Brain pericyte (primary cell): ENCODE measurements at places on chromosomes 1 and 21.

DNA sequence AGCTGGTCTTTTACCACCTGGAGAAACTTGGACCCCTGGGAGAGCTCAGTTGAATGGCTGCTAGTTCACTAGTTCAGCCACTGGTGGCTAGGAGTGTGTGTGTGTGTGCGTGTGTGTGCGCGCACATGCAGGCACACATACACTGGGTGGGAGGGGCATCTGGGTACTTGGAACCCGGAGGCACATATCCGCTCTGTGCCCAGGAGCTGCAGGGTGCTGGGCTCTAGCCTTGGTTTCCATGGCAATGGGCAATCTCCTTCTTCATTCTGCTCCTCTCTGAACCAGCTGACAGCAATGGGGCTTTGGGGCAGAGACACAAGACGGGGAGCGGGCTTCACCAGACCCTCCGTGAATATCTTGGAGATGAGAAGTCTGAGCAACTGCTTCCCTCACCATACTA lies 87.1 kb upstream of the DISP3 start:
- no peak for DNase-seq

GRCh38 chr21:32641710-32642698 lies 29.8 kb upstream of the CFAP298 start:
- DNase-seq = no peak

DNA sequence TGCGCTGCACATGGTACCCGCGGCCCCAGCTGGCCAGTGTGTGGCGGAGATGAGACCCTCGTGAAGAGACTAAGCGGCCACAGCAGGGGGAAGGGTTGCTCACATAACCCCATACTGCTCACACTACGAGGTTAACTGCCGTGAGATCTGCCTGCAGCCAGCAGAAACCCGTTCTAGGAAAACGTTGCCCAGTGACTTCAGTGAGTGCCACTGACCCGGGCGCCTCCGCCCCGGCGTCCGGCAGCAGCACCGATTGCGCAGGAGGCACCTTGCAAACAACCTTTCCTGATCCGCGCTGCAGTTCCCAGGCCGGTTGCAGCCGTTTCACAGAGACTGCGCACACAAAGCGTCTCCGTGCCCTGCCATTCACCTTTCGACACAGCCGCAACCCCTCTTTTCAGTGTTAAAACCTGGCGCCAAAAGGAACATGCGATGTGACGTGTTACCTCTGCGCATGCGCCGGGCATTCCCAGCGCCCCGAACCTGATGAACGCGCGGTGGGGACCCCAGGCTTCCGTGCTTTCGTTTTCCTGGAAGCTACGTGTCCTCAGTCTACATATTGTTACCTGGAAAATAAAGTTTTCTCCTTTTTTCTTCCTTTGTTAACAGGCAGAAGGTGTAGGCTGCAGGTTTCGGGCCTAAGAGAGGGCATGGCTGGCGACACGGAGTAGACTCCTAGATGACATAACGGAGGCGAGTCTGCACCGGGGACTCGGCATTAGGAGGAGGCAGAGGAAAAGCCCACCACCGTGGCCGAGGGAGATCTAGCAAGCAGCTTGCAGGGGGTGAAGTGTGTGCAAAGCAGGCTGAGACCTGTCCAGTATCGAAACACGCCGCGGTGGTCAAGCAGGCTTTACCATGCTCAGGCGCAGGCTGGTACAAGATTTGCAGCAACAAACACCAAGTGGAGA lies 8.9 kb downstream of the VPS26C start:
- no peak for DNase-seq

DNA sequence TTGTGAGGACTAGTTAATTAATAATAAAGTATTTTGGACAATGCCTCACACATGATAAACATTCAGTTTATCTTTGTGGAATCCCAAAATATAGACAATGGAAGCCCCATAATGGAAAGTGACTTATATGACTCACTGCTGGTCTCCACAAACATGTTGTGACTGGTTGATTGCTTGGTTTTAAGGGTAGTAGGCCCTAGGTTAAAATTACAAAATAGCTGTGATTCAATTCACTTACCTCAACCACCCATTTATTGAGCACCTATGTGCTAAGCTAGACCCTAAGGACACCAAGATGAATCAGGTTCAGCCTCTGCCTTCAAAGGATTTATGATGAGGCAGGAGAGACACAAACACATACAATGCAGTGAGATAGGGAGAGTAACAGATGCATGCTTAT lies 42.4 kb downstream of the KANK4 start:
- no peak for DNase-seq

GRCh38 chr1:87004857-87005256 lies 90.4 kb downstream of the HS2ST1 start:
- no peak for DNase-seq

- DNase-seq = no peak
Measured at GRCh38 chr1:171935664-171936063, 94.4 kb downstream of the DNM3 start.

- DNase-seq = no peak
Measured at GRCh38 chr1:206060844-206061243, 7.9 kb downstream of the RHEX start.

DNA sequence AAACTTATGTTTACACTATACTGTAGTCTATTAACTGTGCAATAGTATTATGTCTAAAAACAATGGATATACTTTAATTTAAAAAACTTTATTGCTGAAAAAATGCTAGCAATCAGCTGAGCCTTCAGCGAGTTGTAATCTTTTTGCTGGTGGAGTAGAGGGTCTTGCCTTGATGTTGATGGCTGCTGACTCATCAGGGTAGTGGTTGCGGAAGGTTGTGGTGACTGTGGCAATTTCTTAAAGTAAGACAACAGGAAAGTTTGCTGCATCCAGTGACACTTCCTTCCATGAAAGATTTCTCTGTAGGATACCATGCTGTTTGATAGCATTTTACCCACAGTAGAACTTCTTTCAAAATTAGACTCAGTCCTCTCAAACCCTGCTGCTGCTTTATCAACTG lies 234.7 kb upstream of the CSF3R start:
- no peak for DNase-seq

DNA sequence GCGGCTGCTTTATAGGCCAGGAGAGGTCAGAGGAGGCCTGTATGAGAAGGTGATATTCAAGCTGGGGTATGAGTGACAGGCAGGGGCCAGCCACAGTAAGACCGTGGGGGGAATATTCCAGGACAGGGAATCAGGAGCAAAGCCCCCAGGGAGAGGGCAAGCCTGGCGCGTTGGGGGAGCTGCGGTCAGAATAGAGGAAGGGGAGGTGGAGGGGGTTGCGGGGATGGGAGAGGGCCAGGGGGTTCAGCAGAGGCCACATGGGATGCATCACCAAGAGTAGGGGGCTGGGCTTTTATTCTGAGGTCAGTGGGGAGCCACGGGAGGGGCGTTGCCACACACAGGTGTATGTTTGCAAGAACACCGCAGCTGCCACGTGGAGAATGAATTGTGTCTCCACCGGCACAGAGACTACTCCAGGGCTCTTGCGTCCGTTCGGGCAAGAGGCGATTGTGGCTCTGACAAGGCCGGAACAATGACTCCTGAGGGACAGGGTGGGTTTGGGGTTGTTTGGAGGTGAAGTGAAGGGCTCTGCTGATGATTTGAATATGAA lies 84.7 kb upstream of the VAMP3 start:
- no peak for DNase-seq

DNA sequence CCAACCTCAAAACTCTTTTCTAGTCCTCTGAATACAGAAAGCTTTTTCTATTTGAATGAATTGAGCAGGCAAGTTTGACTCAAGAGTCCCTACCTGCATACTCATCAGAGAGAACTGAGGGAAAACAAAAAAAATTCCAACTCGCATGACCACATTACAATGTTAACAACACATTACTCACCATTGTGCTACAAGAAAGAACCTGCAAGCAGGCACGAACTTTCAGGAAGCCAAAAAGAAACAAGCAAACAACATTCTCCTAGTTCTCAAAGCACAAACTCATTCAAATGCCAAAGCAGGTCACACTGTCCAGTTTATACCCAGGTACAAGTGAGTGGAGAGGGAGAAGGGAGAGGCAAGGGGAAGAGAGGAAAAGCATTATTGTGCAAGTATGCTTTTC lies 14.6 kb downstream of the OTUD7B start:
- DNase-seq = no peak

- no peak for DNase-seq
Measured at GRCh38 chr1:219130366-219130935, 43.2 kb upstream of the LYPLAL1 start.

DNA sequence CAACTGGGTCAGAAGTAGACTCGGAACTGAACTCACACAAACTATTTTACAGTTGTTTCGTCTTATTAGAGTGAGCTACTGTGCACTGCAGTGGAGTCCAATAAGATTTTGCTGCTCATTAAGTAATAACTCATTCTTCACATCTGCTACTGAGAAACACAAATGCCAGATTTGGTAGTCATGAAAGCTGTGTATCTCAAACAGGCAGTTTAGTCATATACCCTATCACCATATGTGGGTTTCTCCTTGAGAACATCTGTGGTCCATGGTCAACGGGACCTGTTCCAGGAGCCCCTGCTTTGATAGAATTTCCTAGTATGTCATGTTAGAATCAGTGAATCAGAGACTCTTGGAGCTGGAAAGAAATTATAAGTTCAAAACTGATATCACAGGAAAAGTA lies 60.4 kb downstream of the ALG14 start:
- no peak for DNase-seq

DNA sequence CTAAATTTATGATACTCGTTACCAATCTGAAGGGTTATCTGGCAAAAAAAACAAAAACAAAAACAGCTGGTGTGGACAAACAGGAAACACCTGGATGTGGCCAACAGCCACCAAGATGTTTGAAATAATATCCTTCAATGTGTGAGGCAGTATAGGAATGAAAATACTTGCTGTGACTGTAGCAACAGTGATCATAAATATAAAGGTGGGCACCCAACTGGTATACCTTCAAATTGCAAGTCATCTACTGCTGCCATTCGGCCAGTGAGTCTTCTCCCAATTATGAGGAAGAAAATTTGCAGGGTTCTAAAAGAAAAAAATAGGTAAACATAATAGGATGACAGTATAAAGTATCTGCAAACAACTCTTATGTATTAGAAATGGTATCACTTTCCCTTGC lies 916 bp downstream of the YIPF1 start:
- no peak for DNase-seq

- no peak for DNase-seq
Measured at GRCh38 chr21:34974162-34974981, 74.7 kb downstream of the RUNX1 start.

DNA sequence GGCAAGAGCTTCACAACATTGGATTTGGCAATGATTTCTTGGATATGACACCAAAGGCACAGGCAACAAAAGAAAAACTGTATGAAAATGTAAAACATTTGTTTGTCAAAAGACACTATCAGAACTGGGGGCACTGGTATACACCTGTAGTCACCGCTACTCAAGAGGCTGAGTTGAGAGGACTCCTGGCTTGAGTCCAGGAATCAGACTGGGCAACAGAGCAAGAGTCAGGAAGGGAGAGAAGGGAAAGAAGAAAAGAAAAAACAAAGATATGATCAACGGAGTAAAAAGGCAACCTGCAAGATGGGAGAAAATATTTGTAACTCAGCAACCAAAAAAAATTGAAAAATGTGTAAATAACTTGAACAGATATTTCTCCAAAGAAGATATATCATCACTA lies 6.0 kb upstream of the TUT4 start:
- DNase-seq = no peak

DNA sequence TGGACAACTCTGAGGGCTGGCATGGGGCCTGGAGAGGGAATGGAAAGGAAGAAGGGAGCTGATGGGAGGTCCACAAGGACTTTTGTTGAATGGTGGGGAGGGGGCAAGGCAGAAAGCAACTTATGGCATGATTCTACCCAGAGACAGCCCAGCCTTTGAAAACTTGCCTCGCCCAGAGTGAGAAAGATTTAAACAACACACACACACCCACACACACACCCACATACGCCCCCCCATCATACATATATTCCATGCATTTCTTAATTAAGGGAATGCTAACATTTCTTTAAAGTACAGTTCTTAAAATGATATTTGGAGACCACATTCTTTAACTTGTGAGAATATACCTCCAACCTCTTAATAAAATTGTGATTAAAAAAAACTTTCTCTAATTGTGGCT lies 115.4 kb upstream of the F3 start:
- no peak for DNase-seq

GRCh38 chr1:230220478-230220877 lies 153.4 kb downstream of the GALNT2 start:
- DNase-seq = no peak

- no peak for DNase-seq
Measured at GRCh38 chr1:29865051-29865450, 628.7 kb downstream of the PTPRU start.

DNA sequence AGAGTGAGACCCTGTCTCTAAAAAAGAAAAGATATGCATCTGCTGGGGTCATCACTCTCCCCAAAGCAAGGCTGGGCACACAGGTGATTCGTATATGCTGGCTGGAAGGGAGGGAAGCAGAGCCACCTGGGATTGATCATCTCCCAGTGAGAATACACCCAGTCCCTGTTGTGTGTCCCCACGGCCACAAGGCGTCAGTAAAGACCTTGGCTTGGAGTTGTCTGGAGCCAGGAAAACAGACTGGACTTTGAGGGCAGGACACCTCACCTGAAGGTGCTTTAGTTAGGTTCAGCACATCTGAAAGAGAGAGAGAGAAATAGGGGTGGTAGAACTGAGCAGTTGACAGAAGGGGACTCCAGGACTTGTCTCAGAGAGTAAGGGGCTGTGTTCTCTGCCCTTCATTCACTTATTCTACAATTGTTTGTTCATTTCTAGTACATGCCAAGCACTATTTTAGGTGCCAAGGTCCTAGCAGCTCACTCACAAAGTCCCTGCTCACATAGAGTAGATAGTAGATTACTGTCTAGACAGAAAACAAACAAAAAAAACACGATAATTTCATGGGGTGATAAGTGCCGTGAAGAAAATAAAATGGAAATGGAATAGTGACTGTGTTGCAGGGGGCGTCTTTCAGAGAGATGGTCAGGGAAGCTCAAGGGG lies 13.5 kb downstream of the CITED4 start:
- no peak for DNase-seq

GRCh38 chr1:116224111-116224510 lies 112.9 kb downstream of the MAB21L3 start:
- DNase-seq = no peak

GRCh38 chr1:39894884-39895495 lies 6.7 kb downstream of the MYCL start:
- DNase-seq = no peak
